T follicular helper cell (primary cell): ENCODE measurements at places on chromosomes 16 and 17.

DNA sequence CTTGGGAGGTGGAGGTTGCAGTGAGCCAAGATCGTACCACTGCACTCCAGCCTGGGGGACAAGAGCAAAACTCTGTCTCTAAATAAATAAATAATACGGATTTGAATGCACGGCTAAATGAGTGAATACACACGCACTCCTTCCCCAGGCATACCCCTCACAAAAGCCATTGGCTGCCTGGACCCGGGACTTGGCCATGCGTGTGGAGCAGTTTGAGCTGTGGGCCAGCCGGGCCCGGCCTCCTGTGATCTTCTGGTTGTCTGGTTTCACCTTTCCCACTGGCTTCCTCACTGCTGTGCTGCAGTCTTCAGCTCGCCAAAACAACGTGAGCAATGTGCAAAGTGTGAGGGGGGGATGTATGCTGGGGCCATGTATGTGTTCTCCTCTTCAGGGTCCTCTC is 1.6 kb upstream of the KDM6B start:
- DNase-seq, result no peak

DNA sequence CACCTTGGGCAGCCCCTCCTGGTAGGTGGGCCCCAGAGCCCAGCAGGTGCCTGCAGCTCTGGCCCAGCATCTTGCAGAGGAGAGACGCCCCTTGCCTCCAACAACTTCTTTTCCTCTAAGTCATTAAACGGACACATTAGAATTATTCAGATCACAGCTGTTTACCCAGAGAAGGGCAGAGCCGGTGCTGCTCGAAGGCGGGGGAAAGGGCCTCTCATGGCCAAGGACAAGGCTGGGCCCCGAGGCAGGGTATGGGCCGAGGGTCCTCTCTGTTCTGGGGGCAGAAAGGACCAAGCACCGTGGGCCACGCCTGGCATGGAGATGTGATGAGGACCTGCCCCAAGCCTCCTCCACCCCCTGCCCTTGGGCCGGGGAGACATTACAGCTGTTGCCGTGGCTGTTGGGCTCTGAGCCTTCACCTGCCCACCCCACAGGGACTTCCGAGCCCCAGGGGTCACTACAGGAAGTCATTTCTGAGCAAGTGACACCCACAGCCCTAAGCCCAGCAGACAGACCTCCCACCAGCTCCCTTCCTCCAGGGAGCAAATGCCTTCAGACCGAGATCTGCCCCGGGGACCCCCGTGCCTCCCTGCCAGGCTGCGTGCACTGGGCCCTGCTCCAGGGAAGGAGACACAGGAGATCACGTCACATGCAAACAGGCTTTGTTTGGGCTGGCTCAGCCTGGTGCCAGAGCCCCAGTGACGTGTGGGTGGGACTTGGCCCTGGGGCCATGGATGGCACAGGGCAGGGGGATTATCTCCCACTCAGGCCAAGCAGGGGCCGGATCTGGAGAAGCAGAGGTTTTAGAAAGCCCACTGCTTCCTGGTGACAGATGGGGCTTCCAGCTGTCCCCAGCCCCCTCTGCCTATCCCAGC is 699 bp upstream of the PVALEF start:
- no peak for DNase-seq

- DNase-seq, result no peak
These were observed 6.1 kb upstream of the FXR2 start for GRCh38 chr17:7620835-7621234.

DNA sequence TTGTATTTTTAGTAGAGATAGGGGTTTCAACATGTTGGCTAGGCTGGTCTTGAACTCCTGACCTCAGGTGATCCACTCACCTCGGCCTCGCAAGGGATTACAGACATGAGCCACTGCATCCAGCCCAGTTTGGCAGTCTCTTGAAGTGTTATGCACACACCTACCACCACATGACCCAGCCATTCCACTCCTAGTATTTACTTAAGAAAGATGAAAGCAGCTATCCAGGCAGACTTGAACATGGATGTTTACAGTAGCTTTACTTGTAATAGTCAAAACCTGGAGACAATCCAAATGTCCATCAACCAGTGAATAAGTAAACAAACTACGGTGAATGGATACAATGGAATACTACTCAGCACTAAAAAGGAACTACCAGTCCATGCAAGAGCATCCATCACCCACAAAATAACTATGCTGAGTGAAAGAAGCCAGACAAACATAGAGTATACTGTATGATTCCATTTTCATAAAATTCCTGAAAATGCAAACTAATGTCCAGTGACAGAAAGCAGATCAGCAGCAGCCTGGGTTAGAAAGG is 37.8 kb upstream of the RASD1 start:
- DNase-seq, result no peak

GRCh38 chr16:89183463-89183862 is 11.9 kb downstream of the CDH15 start:
- no peak for DNase-seq

GRCh38 chr16:74605746-74606520 is 981 bp downstream of the GLG1 start:
- DNase-seq, result no peak

- no peak for DNase-seq
These were observed 348.9 kb upstream of the DYNLRB2 start for GRCh38 chr16:80191928-80192327.

- no peak for DNase-seq
These were observed 44.0 kb downstream of the GPRC5B start for GRCh38 chr16:19840524-19841110.

DNA sequence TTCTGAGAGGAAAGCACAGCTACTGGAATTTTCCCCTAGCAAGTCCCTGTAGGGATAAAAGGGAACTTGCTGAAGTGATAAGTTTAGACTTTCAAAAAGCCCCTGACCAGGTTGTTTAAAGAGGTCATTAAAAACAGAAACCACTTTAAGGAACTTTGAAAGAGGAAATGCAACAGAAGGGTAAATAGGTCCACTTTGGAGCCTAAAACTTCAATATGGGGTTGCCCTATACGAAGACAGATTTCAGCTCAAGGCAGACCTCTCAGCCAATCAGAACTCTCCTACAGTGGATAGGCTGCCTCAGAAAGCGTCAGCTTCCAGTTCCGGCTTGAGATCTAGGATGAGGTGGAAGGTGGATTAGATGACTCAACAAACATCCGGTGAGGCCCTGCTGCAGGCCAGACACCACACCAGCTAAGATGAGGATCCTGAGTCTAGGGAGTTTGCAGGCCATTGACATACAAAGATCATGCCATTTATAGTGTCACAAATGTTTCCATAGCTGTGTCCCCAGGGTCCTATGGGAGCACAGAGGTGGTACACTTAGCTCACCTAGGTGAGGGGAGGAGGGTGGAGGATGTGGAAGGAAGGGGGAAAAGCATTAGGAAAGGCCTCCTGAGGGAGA is 7.9 kb upstream of the MFSD6L start:
- DNase-seq, result no peak

- DNase-seq, result no peak
These were observed 476.4 kb downstream of the MAF start for GRCh38 chr16:79124016-79124756.

- no peak for DNase-seq
These were observed 365.7 kb upstream of the PMFBP1 start for GRCh38 chr16:72537664-72538063.

- no peak for DNase-seq
These were observed 36.0 kb downstream of the SOCS3 start for GRCh38 chr17:78323826-78324390.

DNA sequence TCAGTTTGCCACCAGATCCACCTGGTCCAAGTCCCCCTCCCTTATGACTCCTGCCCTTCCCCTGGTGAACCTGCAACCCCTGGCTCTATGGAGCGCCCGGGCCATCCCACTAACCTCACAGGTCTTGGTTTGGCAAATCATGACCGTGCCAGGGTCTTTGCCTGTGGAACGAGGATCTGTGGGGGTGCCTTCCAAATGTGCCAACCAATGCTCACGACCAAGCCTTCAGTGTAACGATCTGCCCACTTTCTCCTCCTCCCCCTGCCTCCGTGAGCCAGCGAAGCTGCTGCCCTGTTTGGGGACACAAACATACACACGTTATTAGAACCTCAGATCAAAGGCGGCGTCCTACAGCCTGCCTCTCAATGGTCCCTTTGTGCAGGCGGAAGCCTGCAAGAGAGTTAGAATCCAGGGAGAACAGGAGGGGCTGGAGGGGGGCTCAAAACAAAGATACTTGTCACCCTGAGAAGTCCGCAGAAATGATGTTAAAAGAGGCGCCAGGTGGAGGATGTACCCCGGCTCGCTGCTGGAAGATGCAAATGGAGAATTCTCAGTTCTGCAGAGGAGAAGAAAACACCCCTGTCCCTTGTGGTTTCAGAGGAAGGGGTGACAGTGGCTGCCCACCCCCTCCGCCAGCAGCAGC is 9.0 kb upstream of the NKD1 start:
- no peak for DNase-seq

DNA sequence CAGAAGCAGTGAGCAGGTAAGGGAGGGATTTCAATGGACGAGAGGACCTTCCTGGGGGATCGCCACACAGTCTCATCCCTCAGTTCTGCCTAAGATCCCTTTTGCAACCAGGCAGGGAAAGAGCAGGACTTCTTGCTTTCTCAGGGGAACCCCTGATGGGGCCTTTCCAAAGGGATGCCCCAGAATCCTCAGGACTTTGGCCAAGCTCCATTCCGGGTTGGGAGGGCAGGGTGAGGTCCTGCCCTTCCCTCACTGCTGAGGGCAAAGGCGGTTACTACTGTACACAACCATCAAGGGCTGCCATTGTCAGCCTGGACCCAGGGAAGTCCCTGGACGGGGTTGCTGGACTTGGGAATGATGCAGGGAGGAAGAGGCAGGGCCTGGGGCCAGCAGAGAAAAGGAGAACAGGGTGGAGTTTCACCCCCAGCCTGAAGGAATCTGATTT is 9.7 kb downstream of the PRR29 start:
- no peak for DNase-seq

GRCh38 chr16:1731073-1731472 is 25.1 kb downstream of the MAPK8IP3 start:
- DNase-seq, result no peak

DNA sequence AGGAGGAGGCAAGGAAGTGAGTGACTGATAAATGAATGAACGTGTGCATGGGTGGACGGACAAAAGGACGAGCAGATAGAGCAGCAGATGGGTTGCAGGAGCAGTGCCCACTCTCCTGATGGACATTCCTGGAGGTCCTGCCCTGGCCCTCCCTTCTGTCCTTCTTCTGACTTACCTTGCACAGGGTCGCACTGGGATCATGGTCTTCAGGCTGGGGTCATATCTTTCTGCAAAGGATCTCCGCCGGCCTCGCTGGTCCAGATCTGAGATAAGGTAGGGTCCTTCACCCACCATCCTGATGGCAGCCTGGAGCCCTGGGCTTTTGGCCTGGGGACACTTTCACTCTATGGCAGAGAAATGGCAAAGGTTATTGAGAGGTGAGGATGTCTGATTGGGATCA is 9.7 kb downstream of the ABCC12 start:
- DNase-seq, result no peak

- DNase-seq, result no peak
These were observed 73.6 kb downstream of the KCNJ2 start for GRCh38 chr17:70242781-70243437.

DNA sequence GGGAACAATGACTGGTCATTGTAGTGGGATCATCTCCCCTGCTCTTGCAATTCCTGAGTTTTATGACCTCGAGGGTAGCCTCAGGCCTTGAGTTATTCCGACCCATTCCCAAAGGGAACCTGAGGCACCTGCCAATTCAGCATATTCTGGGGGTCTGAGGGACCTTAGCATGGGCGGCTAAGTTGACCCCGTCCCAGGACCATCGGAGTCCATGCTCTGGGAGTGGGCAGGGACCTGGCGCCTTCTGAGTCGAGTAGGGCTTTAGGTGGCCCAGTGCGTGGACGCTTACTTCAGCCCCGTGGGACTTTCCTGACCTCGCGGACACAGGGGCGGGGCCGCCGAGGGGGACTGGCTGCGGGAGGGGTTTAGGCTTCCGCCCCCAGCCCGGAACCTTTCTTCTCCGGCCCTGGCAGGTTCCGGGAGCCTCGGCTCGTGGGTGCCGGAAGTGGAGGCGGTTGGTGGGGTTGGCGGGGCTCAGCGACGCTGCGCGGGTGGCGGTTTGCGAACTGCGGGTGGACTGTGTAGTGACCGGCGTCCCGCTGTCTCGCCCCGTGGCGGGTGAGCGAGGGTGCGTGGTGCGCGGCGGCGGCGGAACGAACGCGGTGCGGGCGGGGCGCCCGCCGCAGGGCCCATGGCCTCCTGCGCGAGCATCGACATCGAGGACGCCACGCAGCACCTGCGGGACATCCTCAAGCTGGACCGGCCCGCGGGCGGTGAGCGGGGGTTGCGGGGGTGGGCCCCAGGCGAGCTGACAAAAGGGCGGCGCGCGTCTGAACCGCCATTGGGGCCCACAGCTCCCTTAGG is at the start of gene EDC4:
Gene EDC4, plus strand, starts transcription at position 422 of the 804 bp plus-strand sequence. Its CDS starts 210 bp downstream, at position 632.
- DNase-seq, result peak; percentile 75

DNA sequence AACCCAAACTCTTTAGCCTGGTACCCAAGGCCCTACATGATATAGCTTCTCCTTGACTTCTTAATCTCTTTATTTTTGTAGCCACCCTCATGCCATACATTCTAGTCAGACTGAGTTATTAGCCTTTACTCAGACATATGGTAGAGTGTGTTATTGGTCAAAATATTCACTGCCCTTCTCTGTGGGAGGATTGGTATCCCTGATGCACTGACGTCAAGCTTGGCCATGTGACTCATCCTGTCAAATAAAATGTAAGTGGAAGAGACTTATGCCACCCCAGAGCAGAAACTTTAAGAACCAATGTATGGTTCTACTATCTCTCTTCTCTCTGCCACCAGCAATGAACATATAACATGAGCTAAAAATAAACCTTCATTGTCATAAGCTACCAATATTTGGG is 12.2 kb upstream of the BEAN1 start:
- DNase-seq, result no peak

DNA sequence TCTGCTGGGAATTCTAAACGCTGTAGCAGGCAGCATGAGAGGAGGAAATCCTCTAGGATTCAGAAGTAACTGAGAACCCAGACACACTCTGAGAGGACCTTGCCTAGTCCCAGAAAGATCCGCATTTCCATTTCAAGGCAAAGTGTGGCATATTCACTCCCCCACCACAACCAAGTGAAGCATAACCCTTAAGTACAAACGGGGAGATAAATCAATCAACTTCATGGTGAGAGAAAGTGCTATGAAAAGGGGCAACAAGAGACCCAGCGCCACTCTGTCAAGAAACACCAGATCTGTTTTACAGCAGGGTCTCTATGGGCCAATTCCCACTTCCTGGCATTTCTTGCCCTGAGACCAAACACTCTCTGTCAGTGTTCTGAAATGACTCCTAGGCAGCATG is 68.3 kb downstream of the SMG6 start:
- DNase-seq, result no peak

DNA sequence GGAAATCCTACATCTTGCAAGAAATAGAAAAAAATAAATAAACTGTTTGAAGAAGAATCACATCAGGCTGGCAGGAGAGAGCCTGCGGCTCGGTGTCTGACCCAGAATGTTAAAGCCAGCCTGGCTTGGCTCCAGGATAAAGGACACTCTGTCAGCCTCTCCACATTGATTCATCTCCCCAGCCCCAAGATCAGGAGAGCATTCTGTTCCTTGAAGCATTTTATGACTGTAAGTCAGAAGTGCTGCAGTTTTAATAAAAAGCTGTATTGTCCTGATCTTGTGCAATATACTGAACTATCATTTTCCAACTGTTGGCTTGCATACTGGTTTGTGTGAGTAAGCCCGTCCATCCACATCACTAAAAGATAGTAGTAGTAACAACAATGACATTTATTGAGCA is 426.6 kb downstream of the HAPSTR1 start:
- no peak for DNase-seq
